GM12892 (cell line): ENCODE measurements at places on chromosomes 7 and 10.
A peak's percentile ranks its signal among the peaks of the same experiment; 100 is the strongest.

DNA sequence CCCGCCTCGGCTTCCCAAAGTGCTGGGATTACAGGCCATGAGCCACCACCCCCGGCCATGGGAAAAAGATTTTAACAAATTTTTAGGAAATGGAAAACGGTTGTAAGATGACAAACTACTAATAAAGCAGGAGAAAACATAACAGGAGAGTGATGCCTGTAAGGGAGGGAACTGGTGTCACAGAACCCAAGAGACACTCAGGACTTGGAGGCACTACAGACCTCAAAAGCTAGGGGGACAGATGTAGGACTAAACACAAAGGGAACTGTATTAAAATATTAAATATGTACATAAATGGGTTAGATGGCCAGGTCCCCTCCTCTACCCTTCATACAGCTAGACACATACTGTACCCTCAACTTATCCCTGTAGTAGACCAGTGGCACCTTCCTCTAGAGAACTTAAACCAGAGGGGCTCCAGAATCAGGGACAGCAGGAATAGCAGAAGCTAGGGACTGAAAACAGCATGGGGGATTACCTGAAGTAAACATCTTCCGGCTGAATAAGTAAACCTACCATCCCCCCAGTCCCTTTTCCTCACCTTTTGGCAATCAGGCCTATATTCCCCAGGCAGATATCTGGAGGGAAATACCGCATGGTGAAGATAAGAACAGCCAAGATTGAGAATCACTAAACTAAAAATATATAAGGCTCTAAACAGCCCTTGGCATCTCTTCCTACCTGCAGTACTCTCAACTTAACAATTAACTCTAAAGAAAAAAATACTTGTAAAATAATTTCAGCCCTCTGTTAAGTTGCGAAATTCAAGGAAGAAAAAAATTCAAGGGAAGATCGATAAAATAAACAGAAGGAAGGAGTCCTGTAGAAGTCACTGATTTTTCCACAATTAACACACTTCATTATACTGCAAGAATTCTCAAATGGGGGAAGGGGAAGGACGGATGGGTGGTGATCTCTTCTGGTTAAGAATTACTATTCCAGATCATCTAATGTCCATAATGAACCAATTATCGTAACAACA, 15.5 kb downstream of the TM9SF3 start:
- DNase-seq, result no peak

GRCh38 chr10:121556918-121557573, 41.2 kb downstream of the FGFR2 start:
- no peak for DNase-seq

GRCh38 chr10:34339816-34340553, 475.1 kb downstream of the PARD3 start:
- DNase-seq, result no peak

- peak; percentile 87 for DNase-seq
These were observed 11.8 kb downstream of the SFXN3 start for GRCh38 chr10:101042667-101043362.
